ENCODE measurements at places on chromosomes 7 and 10.

- DNase-seq, result no peak
These were observed 62.4 kb upstream of the ANTXRL start for GRCh38 chr10:46224414-46224682.

- DNase-seq, result no peak
These were observed 169.4 kb downstream of the AKR1D1 start for GRCh38 chr7:138245682-138246081.

- no peak for DNase-seq
These were observed 2.1 kb upstream of the BMI1 start for GRCh38 chr10:22318772-22319171.

DNA sequence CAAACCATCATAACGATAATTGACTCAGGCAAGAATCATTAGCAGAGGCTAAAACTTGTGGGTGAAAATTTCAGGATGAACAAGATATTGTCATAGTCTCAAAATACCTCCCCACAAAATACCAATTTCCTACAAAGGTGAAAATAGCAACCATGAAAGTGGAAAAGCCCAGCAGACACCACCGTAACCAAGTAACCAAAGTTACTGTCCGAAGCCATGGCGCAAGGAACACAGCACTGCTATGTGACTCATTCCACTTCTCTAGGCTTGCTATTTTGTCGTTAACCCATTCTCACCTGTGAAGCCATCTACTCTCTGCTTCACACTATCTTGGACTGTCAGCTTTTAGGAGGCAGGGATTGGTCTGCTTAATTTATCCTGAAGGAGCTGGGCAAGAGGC is 113.8 kb upstream of the CACUL1 start:
- DNase-seq, result no peak

- DNase-seq, result no peak
These were observed 48.6 kb downstream of the MALSU1 start for GRCh38 chr7:23347682-23348180.

DNA sequence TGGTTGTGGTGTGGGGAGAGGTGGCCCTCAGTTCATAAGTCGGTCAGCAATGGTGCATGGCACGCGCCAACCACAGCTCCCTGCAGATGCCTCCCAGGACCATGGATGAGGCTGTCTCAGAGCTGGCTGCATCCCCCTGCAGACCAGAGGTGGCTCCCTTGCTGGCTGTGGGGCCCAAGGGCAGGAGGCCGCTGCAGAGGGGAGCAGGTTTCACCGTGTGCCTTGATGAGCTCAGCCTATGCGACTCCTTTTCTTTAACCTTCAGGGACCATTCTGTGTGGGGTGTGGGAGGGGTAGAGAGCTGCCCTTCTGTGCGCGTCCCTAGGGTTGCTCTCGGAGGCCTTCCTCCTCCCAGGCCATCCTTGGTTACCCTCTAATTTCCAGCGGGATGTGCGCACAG is 152.4 kb downstream of the ACTR3B start:
- no peak for DNase-seq

DNA sequence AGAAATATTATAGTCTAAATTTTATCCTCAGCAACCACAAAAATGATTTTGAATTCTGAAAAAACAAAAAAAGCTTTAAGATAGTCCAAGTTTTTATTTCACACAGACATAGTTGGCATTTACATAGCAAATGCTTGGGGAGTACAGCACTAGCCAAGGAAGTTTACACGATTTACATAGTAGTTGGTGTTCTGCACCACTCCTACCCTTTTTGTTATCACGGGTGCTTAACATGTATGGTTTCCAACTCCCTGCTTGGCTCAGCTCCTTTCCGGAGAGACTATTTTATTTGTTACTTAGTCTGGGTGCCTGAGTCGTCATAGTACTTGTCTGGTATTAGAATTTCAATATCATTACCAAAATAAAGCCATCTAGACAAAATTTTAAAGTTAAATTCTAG is 8.8 kb upstream of the GHRHR start:
- no peak for DNase-seq

GRCh38 chr10:7773845-7774801 is 13.7 kb downstream of the KIN start:
- DNase-seq, result no peak

DNA sequence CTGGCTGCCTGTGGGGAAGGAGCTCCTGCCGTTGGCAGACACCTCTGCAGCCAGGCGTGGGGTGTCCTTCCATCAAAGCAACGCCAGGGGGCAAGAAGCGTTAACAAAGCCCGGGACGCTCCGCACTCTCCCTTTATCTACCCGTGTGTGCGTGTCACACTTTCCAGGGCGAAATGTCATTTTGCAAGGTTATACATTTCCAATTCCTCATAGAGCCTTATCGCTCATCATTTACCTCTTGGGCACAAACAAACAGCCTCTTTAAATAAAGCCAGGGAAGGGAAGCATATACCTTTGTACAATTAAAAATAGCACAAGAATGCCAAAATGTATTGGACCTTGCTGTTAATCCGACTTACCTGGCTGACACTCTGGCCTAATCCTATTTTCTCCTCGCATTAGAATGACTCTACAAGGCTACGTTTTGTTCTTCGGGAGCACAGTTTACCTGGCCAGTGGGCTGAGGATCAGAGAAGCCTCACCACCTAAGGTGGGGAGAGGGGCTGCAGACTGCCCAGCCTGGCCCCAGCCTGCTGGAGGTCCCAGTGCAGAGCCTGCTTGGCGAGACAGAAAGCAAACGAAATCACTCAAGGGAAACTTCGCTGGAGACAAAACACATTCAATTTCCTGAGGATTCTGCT is 77.6 kb upstream of the EN2 start:
- DNase-seq, result peak; percentile 55

Measured in CD4-positive, alpha-beta T cell treated with Interleukin-21 for 1 hour (primary cell).